ENCODE measurements at places on chromosomes 1 and 21.
A peak's percentile ranks its signal among the peaks of the same experiment; 100 is the strongest.

DNA sequence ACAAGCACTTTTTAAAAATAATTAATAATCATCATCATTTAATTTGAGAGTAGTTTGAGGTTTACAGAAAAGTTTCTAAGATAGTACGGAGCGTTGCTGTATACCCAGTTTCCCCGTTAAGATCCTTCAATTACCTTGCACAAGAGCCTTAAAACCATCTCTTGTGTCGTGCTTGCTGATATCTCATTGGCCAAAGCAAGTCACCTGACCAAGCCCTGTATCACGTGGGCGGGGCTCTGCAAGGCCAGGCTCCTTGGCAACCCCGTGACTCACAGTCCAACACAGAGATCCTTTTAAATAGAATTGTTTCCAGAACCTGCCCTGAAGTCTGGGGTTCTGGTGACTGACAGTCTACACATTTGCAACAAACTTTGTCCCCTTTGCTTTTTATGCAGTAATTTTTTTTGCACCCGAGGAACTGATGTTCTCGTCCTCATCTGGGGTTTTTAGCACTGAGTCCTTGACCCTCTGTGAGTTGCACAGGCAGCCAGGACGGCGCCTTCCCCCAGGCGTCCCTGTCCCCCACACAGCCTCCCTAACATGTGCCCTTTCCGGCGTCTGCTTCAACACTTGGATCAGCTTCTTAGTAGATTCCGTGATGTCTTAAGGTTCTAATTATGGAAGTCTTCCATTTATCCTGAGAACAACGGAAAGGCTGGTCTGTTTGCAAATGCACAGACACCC lies 183.3 kb upstream of the TMEM51 start:
- DNase-seq, result no peak

DNA sequence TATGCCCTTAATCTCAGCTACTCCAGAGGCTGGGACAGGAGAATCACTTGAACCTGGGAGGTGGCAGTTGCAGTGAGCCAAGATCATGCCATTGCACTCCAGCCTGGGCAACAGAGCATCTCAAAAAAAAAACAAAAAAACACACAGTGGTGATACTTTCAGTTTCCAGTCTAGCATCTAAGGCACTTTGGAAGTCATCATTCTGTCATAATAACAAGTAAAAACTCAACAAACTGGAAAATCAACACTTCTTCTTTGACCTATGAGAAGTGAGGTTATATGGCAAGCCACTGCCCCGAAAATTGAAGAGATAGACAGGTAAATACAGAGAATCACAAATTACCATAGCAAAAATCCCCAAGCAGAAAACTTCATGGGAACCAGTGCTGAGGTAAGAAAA lies 51.9 kb downstream of the IL12RB2 start:
- DNase-seq, result no peak

- DNase-seq, result no peak
Observed at GRCh38 chr21:44487831-44488230, 32.5 kb downstream of the LRRC3 start.

GRCh38 chr21:37483776-37484175 lies 117.2 kb downstream of the DYRK1A start:
- DNase-seq, result no peak

DNA sequence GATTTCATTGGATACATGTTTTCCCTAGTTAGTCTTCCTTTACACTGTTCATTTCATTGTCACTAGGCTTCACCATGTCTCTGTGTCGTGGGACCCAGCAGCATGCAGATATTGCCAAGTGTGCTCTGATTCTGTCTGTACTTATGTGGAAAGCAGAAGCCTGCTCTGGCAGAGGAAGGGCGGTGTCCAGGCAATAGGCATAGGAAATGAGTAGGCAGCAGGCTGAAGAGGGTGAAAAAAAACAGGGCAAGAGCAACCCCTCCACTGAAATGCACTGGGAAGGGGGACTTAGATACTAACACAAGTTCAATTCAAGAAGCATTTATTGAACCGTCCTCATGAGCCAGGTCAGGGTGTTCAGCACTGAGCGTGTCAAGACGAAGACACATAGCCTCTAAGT lies 85.2 kb upstream of the VAV3 start:
- DNase-seq, result peak; percentile 14

Data from heart right ventricle (tissue), 16 donors.